ENCODE measurements at places on chromosomes 13 and 19. TPM values are rescaled to one million over a fixed set of nuclear protein-coding genes. Genes with fewer than 3 reads are reported as not detected.

LRRC63 gene
- not detected for total RNA-seq

PAK4 gene
- total RNA-seq, result 23.0 TPM

IGFL4 gene
- 3.4 TPM for total RNA-seq

ZNF548 gene
- 18.8 TPM for total RNA-seq

PRR19 gene
- total RNA-seq, result 0.97 TPM

CYP2A7 gene
- total RNA-seq, result not detected

GRIN3B gene
- not detected for total RNA-seq

FUT2 gene
- 17.4 TPM for total RNA-seq

ZNF419 gene
- 20.4 TPM for total RNA-seq

F7 gene
- total RNA-seq, result not detected

ZNF71 gene
- total RNA-seq, result 7.7 TPM

IFNL1 gene
- not detected for total RNA-seq

GRCh38 chr13:85216576-85216975 is 582.6 kb downstream of the SLITRK6 start:
- DNase-seq, result no peak

DNA sequence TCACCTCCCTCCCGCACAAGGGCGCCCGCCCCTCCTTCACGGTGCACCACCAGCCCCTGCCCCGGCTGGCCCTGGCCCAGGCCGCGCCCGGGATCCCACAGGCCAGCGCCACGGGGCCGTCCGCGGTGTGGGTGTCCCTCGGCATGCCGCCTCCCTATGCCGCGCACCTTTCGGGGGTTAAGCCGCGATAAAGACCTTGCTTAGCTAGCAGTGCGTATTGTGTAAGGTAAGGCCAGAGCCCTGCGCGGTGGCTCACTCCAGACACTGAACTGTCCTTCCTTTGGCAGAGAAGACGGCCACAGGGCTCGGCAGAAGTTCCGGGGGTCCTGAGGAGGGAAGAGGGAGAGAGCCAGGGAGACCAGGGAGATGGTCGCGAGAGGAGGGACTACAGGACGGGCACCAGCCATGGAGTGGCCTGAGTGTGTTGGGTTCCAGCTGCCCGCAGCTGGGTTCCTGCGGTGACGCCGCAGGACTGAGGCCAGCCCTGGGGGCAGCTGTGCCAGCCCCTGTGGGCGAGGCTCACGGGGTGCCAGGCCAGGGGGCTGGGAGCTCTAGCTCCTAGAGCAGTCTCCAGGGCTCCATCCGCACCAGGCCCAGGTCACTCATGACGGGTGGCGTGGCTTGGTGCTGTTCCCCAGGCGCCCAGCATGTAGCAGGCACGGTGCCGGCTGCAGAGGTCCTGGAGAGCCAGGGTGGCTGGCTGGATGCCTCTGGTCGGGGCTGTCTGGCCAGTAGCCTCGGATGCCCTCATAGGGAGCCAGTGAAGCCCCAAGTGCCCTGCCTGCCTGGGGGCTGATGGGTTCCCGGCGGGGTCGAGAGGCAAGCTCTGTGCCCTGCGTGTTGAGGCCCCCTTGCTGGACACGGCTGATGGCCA is 7.7 kb downstream of the PLEKHJ1 start:
- no peak for DNase-seq

GRCh38 chr13:21053231-21053630 is 8.2 kb downstream of the LATS2 start:
- DNase-seq, result no peak

GRCh38 chr19:39970425-39970674 is 615 bp upstream of the PSMC4 start:
- no peak for DNase-seq

GRCh38 chr13:62510906-62511655 is 1095.4 kb upstream of the PCDH20 start:
- DNase-seq, result no peak

DNA sequence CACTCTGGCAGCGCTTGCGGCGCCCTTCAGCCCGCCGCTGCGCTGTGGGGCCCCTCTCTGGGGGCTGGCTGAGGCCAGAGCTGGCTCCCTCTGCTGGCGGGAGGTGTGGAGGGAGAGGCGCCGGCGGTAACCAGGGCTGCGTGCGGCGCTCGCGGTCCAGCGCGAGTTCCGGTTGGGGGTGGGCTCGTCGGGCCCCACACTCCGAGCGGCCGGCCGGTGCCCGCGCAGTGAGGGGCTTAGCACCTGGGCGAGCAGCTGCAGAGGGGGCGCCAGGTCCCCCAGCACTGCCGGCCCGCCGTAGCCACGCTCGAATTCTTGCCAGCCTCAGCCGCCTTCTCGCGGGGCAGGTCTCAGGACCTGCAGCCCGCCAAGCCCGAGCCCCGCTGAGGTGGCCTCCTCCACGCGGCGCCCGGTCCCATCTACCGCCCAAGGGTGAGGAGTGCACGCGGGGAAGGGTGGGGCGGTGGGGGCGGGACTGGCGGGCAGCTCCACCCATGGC is 879.0 kb upstream of the SLITRK5 start:
- DNase-seq, result peak; percentile 33

- DNase-seq, result no peak
Measured at GRCh38 chr13:58434943-58435342, 803.4 kb downstream of the PCDH17 start.

DNA sequence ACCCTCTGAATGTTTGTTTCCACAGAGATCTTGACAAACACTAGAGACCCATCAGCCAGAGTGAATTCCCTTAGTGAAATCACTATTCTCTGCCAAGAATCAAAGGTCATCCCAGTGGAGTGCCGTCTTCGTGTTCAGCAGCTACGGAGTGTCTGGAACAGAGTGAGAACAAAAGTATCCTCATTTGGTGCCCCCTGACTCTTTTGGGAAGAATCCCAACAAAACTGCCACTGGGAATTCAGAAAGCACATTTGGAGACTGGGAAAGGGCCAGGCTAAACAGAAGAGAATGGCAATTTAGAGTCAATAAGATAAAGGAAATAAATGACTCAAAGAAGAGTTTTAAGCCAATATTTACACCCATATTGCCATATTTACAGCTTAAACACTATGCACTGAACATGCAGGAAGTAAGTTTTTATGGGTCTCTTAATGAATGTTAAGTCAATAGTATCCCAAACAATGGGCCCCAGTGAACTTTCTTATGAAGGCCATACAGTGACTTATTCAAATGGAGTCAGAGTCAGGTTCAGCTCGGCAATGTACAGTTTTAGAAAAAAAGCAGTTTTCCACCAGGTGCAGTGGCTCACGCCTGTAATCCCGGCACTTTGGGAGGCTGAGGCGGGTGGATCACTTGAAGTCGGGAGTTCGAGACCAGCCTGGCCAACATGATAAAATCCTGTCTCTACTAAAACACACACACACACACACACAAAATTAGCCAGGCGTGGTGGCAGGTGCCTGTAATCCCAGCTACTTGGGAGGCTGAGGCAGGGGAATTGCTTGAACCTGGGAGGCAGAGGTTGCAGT is 392.6 kb downstream of the KLF5 start:
- DNase-seq, result no peak

DNA sequence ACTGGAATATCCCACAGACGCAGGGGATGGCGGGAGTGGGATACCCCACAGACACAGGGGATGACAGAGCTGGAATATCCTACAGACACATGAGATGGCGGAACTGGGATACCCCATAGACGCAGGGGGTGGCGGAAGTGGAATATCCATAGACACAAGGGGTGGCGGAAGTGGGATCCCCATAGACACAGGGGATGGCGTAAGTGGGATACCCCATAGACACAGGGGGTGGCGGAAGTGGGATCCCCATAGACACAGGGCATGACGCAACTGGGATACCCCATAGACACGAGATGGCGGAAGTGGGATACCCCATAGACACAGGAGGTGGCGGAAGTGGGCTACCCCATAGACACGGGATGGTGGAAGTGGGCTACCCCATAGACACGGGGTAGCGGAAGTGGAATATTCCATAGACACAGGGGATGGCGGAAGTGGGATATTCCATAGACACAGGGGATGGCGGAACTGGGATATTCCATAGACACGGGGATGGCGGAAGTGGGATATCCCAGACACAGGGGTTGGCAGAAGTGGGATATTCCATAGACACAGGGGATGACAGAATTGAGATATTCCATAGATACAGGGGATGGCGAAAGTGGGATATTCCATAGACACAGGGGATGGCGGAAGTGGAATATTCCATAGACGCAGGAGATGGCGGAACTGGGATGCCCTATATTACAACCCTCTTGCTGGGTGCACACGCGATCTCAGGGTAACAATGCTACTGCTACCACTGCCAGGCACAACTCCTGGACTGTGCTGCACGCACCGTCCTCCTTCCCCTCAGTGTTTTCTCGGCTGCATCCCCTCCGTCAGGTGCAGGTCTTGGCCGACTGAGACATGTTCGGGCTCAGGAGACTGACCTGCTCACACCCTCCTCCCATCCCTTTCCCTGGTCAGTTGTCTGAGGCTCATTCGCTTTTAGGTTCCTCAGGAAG is 28.1 kb downstream of the ZNF787 start:
- DNase-seq, result peak; percentile 33

DNA sequence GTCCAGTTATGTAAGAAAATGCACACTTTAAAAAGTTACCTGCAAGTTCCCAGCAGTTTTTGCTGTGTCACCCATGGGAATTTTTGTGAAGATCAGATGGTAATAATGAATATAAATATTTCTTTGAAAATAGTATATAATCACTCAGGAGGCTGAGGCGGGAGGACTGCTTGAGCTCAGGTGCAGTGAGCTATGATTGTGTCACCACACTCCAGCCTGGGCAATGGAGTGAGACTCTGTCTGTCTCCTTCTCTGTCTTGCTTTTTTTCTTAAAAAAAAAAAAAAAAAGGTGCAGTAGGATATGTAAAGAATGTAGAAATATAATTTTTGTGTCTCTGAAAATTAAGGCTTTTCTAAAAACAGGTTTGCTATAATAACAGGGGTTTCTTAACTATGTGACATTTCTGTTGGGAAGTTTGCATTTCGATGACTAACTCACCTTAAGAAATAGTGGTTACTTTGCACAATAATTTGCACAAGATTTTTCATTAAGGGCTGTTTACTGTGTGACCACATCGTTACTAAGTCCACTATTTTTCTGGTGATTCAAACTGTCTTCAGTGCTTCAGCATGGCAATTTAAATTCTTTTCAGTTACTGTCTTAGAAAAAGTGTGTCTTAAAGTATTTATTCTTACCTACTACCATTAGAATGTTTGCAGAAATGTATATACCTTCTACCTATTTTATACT is 37.3 kb downstream of the DNAJC3 start:
- DNase-seq, result no peak

GRCh38 chr19:29603308-29603707 is 2.8 kb upstream of the POP4 start:
- no peak for DNase-seq

- no peak for DNase-seq
Measured at GRCh38 chr13:22648320-22648801, 532.4 kb upstream of the SGCG start.

DNA sequence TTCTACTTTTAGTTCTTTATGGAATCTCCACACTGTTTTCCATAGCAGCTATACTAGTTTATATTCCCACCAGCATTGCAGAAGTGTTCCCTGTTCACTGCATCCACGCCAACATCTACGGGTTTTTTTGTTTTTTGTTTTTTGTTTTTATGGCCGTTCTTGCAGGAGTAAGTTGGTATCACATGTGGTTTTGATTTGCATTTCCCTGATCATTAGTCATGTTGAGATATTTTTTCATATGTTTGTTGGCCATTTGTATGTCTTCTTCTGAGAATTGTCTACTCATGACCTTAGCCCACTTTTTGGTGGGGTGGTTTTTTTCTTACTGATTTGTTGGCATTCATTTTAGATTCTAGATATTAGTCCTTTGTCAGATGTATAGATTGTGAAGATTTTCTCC is 89.7 kb downstream of the FRY start:
- no peak for DNase-seq

DNA sequence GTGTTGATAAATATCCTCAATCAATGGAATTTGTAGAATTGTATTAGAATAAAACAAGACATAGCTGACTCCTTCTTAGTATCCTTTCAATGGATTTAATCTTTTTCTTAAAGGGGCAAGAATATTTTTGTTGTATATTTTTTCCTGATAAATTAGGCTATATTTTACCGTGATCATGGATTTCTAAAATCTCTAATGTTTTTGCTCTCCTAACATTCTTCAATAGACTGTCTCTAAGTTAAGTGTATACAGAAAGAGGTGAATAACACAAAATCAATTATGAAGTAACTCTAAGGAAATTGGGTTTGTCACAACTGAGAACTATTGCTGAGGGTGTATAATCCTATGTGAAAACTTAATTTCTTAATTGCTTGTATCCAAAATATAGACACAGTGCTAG is at the start of gene OR7E24:
Gene OR7E24, plus strand, starts transcription at position 301 of the 400 bp plus-strand sequence. CDS start 114 bp downstream, outside the sequence.
- no peak for DNase-seq

- no peak for DNase-seq
Measured at GRCh38 chr19:46635920-46636761, at the start of gene GNG8. TSS of gene GNG8 (minus strand) at chr19:46636202. CDS start at chr19:46634682, 1,520 bp downstream.

DNA sequence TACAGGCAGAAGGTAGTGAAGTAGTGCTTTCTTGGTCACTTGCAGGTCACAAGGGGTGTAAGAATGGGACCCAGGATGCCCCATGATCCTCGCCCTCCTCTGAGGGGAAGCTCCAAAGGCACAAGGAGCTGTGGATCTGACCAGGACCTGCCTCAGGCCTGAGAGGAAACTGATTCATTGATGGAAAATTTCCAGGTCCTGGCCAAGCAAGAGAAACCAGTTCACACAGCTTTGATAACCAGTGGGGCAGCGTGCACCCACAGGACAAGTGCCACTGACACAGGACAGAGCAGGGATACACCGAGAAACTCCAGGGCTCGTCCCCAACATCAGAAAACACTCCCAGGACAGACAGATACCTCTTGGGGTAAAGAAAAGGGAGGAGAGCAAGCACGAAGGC is 177.1 kb downstream of the RBM26 start:
- DNase-seq, result no peak
